Fibroblast of the conjunctiva (primary cell): ENCODE measurements at places on chromosomes 1 and 21.

DNA sequence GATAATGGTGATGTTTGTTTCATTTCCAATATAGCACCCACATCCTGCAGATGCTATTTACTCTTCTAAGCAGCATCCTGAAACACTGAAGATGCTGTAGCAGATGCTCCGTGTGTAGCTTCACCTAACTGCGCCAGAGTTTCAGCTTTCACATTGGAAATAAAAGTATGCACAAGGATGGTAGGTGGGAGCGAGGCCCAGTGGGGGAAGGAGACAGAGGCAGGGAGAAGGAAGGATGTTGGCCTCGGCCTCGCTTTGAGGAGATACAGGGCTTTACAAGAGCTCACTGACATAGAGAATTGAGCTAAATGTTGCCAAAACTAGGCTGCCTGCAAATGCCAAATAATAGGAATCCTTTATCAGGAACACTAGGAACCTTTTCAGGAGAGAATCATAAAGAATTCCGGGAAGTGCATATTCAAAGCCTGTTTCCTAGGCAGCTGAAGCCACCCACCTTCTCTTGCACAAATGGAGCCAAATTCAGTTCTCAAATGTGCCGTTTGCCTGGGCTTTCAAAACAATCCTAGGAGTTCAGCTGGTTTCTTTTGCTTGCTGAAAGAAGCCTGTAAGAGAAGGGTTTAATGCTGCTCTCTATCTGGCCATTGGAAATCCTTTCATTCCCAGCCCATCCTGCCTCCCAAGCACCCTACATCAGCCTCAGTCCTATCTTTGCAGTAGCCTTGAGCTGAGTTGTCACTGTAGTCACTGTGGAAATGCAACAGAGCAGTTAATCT is 135.4 kb upstream of the ATP1B1 start:
- no peak for DNase-seq

GRCh38 chr1:62391369-62391971 is 45.4 kb upstream of the USP1 start:
- no peak for DNase-seq

DNA sequence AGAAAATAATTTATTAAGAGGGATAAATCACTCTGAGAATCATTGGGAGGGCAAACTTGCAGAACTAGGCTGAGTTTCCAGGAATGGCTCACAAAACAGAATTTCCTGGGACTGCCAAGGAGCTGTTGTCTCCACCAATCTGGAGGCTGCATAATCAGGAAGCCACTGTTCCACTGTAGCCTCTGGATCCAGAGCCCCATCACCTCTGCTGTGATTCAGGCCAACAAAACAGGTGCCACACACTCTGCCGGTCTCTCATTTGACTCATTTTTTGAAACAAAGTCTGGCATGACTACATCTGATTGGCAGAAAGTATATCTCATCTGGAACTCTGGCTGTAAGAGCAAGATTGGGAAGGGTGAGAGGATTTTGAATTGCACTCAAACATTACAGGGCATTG is 178.9 kb upstream of the C1orf105 start:
- DNase-seq: no peak

GRCh38 chr1:70659891-70660290 is 248.8 kb downstream of the CTH start:
- DNase-seq: no peak

DNA sequence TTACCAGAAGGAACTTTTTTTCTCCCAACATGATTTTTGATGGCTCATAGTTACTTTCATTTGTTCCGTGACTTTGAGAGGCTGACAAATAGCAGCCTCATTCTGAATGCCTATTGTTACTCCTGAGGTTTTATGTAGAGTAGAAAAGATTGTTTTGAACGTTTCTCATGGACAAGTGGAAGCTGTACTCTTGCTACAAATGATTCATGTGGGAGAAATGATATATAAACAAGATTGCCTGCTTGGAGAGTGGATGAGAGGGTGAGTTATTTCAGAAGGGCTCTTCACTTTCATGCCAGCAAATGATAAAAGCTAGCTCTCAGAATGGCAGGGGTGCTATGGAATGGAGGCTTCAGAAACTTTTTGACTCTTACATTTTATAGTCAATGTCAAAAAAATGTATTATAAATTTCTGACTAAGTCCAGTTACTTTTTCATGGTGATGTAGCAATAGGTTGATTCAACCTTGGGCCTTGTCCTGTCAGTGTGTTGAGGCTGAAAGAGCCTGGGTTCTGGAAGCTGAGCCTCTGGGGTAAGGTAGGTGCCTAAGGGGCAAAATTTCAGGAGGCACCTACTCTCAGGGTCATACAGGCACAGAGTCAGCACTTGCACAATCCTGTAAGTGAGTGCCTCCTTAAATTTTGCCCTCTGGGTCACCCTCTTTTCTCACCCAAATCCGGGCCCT is 19.4 kb downstream of the JUN start:
- no peak for DNase-seq

DNA sequence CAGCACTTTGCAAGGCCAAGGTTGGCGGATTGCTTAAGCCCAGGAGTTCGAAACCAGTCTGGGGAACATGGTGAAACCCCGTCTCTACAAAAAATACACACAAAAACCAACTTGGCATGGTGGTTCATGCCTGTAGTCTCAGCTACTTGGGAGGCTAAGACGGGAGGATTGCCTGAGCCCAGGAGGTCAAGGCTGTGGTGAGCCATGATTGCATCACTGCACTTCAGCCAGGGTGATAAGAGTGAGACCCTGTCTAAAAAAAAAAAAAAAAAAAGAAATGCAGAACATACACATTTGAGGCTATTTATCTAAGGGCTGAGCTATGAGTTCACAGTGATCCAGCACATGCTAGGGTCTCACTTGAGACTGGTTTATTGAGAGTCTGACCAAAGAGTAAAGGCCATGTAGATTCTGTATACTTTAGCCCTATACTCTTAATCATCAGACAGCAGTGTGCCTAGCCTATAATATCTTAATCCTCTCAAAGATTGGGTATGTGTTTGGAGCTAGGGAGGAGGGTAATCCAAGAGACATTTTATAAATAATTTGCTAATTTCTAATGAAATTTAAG is 23.9 kb downstream of the RNF2 start:
- no peak for DNase-seq

DNA sequence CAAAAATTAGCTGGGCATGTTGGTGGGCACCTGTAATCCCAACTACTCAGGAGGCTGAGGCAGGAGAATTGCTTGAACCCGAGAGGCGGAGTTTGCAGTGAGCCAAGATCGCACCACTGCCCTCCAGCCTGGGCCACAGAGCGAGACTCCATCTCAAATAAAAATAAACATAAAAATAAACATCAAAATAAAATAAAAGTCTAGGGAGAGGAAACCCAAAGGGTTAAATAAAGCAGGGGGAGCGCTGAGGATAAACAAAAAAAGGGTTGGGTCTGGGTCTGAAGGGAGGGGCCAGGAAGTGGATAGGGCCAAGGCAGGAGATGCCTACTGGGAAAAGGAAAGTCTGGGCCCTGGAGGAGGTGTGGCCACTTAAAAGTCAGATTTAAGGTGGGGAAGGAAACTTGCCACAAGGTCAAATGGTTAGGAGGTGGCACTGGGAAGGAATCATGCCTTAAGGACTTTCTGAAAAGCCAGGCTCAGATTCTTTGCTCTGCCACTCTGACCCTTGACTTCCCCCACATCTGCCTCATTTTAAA is 150.0 kb downstream of the ADSS2 start:
- no peak for DNase-seq

DNA sequence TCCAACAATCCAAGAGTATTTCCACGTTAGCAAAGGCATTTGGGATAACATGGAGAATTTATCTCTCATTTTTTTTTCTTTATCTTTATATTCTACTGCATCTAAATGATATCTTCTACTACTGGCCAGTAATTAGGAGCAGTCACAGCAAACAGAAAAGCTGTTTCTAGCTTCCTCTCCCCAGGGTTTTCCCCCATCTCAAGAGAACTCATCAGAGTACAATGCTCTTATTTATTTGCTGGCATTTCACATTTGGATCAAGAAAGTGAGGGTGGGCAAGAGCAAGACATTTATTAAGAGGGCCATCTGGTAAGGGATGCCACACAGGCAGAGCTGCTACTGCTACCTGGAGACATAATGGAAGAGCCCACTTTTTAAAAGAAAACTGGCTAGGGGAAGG is 368.2 kb downstream of the USH2A start:
- no peak for DNase-seq

- no peak for DNase-seq
Measured at GRCh38 chr1:203291201-203292096, 13.9 kb upstream of the BTG2 start.

DNA sequence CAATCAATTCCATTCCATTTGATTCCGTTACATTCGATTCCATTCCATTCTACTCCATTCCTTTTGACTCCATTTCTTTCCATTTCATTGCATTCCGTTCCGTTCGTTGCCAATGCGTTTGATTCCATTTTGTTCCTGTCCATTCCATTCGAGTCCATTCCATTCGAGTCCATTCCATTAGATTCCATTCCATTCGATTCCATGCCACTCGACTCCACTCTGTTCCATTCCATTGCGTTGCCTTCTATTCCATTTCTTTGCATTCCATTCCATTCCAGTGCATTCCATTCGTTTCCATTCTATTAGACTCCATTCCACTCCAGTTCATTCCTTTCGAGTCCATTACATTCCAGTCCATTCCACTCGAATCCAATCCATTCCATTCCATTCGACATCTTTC is 2587.5 kb upstream of the TPTE start:
- DNase-seq: no peak

GRCh38 chr21:46173573-46173972 is 10.7 kb downstream of the SPATC1L start:
- DNase-seq: no peak

DNA sequence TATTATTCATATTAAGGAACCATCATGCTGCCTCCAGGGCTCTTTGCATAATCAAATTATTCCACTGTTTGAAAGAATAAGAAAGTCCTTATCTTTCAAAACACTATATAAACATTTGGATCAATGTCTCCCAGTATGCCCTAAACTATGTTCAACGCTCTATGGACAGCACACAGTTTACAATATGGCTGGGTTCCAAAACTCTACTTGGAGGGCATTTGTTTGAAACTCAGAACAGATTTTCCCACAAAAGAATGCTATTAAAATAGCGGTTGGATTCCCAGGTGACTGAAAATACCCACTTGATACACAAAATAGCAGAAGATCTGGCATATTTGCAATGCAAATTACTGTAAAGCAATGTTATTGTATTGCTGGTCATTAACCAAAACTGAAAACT is 3.2 kb downstream of the HAO2 start:
- DNase-seq: no peak

GRCh38 chr1:183002797-183003196 is 20.4 kb upstream of the LAMC1 start:
- no peak for DNase-seq

DNA sequence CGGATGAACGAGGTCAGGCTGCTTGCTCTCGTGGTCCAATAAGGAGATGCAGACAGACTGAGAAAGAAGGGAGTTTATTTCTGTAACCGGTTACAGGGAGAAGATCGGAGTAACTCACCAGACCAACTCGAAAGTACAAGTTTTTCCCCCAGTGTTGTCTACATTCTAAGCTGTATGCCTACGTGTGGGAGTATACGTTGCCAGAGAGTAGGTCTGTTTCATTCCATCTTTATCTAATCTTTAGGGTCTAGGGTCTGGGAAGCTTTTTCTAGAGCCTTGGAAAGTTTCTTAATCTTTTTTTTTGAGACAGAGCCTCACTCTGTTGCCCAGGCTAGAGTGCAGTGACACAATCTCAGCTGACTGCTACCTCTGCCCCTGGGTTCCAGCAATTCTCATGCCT is 4.7 kb upstream of the PADI1 start:
- DNase-seq: no peak

- peak; percentile 93 for DNase-seq
Measured at GRCh38 chr1:89725011-89725370, 92.1 kb downstream of the LRRC8C start.

GRCh38 chr1:221598122-221598521 is 143.8 kb downstream of the DUSP10 start:
- no peak for DNase-seq

- DNase-seq: no peak
Measured at GRCh38 chr1:209072481-209072880, 511.0 kb upstream of the CAMK1G start.

DNA sequence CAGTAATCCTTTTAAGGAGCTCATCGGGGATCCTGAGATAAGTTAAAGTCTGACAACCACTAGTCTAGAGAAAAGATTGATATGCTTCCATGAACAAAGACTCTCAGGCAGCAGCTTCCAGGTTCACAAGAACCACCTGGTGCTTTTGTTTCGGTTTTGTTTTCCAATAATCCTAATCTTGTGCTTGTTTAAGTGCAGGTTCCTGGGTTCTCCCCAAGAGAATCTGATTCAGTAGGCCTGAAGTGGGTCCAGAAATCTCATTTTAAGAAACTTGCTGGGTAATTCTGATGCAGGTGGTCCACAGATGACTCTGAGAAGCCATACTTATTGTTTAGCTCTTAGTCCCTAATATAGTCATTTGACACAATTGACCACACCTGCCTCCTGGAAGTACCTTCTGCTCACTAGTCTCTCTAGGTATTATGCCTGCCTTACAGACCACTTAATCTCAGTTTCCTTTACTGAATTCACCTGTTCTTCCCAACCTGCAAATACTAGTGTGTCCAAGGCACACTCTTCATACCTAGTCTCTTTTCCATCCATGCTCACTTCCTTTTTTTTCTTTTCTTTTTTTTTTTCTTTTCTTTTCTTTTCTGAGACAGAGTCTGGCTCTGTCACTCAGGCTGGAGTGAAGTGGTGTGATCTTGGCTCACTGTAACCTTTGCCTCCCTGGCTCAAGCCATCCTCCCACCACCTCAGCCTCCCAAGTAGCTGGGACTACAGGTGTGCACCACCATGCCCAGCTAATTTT is 20.5 kb upstream of the FRRS1 start:
- DNase-seq: no peak

GRCh38 chr1:10678402-10678801 is 118.0 kb downstream of the CASZ1 start:
- DNase-seq: no peak

DNA sequence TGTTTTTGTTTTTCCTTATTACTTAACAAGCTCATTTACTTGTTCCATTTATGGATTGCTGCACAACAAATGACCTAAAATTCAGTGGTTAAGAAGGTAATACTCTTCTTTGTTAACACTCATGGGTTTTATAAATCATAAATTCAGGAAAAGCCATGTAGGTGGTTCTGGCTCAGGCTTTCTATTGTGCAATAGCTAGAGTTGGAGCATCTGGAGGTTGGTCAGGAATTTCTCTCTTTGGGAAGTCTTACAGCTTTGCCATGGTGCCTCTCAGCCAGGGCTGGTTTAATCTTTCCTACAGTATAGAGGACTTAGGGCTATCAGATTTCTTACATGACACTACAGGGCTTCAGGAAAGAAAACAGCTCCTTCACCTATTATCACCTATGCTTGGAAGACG is 1677.1 kb downstream of the KCNT2 start:
- no peak for DNase-seq
